ENCODE measurements at places on chromosomes 7 and 10.

- DNase-seq = no peak
These were observed 14.3 kb downstream of the TMEM273 start for GRCh38 chr10:49173853-49174252.

DNA sequence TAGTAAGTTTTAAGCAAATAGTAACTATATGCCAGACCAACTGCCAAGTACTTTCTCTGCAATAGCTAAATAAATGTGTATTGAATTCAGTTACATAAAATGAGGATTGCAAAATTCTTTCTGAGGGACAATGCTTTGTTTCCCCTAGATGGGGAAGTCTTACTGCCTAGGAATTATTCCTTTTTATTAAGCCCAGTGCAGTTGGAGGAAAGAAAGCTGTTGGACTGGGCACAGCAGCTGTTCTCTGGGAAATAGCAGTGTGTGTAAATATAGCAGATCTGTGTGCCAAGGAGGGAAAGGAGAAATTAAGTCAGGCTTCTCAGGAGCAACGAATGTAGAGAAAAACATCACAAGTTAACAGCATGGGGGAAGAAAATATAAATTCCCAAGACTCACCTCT is 77.1 kb downstream of the SEC23IP start:
- no peak for DNase-seq

GRCh38 chr10:24623383-24623782 is 100.3 kb downstream of the ARHGAP21 start:
- no peak for DNase-seq

DNA sequence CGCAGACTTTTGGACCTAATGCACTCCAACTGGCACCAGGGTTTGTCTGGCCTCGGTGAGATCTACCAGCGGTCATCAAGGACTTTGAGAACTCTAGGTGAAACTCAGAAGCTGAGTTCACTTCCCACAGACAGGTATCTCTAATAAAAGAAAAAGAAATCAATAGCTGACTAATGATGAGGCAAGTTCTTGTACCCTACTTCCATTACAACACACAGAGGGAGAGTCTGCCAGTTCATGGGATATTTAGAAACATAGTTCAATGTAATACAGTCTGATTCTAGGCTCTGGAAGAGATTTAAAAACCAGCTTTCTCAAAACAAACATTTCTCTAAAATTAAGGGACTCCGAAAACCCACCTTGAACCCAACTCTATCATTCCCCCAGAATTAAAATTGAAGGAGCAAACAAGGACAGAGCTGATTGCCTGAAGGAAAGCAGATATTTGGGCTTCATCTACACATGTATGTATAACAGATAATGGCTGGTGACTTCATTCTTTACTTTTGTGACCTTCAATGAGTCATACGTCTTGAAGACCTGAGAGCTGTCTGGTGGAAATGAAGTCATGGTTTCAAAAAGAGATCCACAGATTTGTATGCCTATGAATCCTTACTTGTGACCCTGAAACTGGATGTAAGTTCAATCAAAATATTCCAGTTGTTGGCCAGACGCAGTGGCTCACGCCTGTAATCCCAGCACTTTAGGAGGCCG is 2.7 kb upstream of the PNLIPRP1 start:
- no peak for DNase-seq

- DNase-seq = no peak
These were observed 34.0 kb downstream of the CCDC186 start for GRCh38 chr10:114140036-114140435.

- no peak for DNase-seq
These were observed 84.8 kb upstream of the COL13A1 start for GRCh38 chr10:69716711-69717560.

DNA sequence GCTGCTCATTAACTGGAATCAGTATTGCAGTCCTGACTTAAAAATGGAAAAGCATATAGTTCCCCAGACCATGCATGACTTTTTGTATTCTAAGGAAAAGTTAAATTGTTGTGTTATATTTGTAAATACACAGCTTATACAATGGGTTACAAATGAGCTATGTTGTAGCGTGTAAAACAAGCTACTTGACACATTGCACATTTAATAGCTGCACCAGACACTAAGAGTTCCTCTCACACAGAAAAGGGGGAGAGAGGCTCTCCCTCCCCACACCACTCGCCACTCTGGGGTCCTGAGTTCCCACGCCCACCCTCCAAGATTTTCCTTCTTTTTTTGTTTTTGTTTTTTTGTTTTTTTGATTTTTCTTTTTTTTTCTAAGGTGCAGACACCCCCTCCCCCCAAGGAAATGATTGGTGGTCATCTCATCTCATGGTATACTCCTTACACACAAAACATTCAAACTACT is 6.3 kb downstream of the KLF6 start:
- DNase-seq = no peak

DNA sequence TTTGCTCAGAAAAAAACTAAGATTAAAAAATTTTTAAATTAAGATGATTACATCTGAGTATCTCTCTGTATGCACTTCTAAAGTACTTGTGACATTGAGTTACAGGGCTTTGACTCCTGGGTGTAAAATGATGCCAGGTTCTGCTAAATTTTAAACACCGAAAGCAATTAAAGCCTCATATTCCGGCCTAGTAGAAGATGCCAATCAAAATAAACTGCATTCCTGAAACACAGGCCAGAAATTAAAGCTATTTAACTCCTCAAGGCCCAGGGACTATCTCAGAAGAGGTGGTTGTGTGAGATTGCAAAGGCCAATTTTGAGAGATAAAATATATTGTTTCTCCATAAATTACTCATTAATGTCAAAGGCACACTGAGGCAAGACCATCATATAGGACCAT is 388.3 kb downstream of the KIF20B start:
- no peak for DNase-seq

DNA sequence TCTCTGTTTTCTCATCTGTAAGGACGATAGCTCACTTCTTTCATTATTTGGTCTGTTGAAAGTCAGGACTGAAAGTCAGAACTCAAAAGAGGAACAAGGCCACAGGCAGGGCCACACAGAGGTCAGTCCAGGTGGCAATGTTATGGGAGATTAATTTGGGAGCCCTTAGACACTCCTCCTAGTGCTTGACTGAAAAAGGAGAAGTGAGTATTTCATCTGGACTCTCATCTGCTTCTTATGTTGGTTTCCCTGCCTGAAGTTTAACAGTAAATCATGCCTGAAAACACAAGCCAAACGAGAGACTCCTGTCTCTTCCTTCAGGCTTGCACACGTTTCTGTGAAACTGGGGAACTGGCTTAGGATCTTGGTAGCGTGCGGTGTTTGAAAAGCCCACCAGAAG is 248.5 kb downstream of the BUB3 start:
- DNase-seq = no peak

GRCh38 chr7:68706291-68706690 is 892.0 kb upstream of the AUTS2 start:
- no peak for DNase-seq

- DNase-seq = no peak
These were observed 63.0 kb downstream of the RALA start for GRCh38 chr7:39686261-39686924.

GRCh38 chr7:2473496-2474180 is 2.6 kb downstream of the GRIFIN start:
- no peak for DNase-seq
